Neural crest cell (in vitro differentiated cells): ENCODE measurements at places on chromosomes 16 and 17. TPM values are rescaled to one million over a fixed set of nuclear protein-coding genes. Genes with fewer than 3 reads are reported as not detected.

GRCh38 chr17:48878920-48879898 is 13.4 kb upstream of the ATP5MC1 start:
- no peak overlapping the region for H3K4me3 ChIP-seq
- H3K27me3 ChIP-seq, result peaks cover 3% of the 10 kb centered on the region
- H3K36me3 ChIP-seq, result no peaks in the 10 kb centered on the region
- H3K27ac ChIP-seq, result no peak overlapping the region

- H3K27me3 ChIP-seq, result peaks cover 12% of the 10 kb centered on the region
- no peaks in the 10 kb centered on the region for H3K36me3 ChIP-seq
- H3K4me3 ChIP-seq, result no peak overlapping the region
- DNase-seq, result peak; percentile 79
- H3K27ac ChIP-seq, result no peak overlapping the region
Observed at GRCh38 chr17:8994319-8994718, 27.0 kb upstream of the NTN1 start.

- no peak overlapping the region for H3K27ac ChIP-seq
- peaks cover 36% of the 10 kb centered on the region for H3K4me1 ChIP-seq
- DNase-seq, result no peak
- no peak overlapping the region for H3K4me3 ChIP-seq
- H3K27me3 ChIP-seq, result no peaks in the 10 kb centered on the region
- peaks cover 25% of the 10 kb centered on the region for H3K36me3 ChIP-seq
Observed at GRCh38 chr17:1362964-1363363, 37.1 kb downstream of the YWHAE start.

- no peak for DNase-seq
- no peak overlapping the region for H3K4me3 ChIP-seq
- H3K36me3 ChIP-seq, result no peaks in the 10 kb centered on the region
- no peak overlapping the region for H3K27ac ChIP-seq
- peaks cover 9% of the 10 kb centered on the region for H3K4me1 ChIP-seq
Observed at GRCh38 chr17:78675316-78675616, 98.1 kb upstream of the DNAH17 start.

Gene CCDC78
- total RNA-seq, result 7.0 and 7.2 TPM in 2 replicates

Gene HEATR9
- total RNA-seq, result not detected in 2 replicates

Gene GNAO1
- 21.3 and 22.2 TPM in 2 replicates for total RNA-seq

GRCh38 chr17:81076141-81076679 is 41.3 kb downstream of the BAIAP2 start:
- no peak for DNase-seq
- no peaks in the 10 kb centered on the region for H3K36me3 ChIP-seq
- no peak overlapping the region for H3K27ac ChIP-seq
- peaks cover 16% of the 10 kb centered on the region for H3K4me1 ChIP-seq

- H3K27me3 ChIP-seq, result peaks cover 32% of the 10 kb centered on the region
- H3K4me3 ChIP-seq, result peak within 1 kb of the TSS; percentile 95
- peak within 1 kb of the TSS; percentile 100 for H3K27ac ChIP-seq
- peaks cover 21% of the 10 kb centered on the region for H3K36me3 ChIP-seq
- peaks cover 66% of the 10 kb centered on the region for H3K4me1 ChIP-seq
Observed at GRCh38 chr17:48997103-48997826, at the start of gene IGF2BP1. Gene IGF2BP1 (plus strand): TSS chr17:48997385. CDS start chr17:48997746, 361 bp downstream.

Gene KRT15
- total RNA-seq, result not detected in 2 replicates

Gene SPN
- total RNA-seq, result 0.07 and 0.16 TPM in 2 replicates

Gene STARD3
- 60.6 and 64.8 TPM in 2 replicates for total RNA-seq

DNA sequence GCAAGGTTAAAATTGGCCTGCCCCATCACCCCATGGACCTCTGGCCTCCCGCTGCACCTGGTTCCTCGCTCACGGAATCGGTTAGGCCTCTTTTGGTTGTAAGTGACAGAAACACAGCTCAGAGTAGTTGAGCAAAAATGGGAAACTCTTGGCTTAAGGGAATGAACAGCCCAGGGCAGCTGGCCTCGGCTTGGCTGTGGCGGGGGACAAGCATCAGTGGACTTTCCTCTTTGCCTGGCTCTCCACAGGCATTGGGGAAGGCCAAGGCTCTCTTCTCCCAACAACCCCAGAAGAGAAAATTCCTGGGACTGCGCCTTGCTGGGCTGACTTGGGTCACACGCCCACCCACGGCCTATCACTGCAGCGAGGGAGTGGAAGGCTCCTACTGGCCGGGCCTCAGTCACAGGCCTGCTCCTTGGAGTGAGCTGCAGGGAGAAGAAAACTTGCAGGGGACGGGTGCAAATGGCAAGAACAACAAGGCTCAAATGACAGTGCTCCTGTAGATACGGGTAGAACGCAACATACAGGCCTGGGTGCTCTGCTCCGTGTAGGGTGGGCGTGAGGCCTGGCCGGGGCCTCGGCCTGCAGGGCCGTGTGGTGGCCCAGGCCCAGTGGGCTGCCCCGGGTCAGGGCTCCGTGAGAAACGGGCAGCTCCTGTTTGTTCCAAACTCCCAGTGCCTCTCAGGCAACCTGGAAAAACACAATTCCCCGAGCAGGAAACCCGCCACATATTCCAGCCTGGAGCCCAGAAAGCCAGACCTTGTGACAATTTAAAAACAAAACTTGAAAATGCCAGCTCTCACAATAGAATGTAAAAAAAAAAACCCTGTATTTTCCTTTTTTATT is 25.0 kb upstream of the ATP2A3 start:
- no peaks in the 10 kb centered on the region for H3K36me3 ChIP-seq
- no peak for DNase-seq
- peaks cover 5% of the 10 kb centered on the region for H3K27me3 ChIP-seq
- H3K4me1 ChIP-seq, result no peaks in the 10 kb centered on the region
- H3K27ac ChIP-seq, result no peak overlapping the region

- no peak overlapping the region for H3K4me3 ChIP-seq
- H3K27ac ChIP-seq, result no peak overlapping the region
- H3K4me1 ChIP-seq, result peaks cover 3% of the 10 kb centered on the region
- no peaks in the 10 kb centered on the region for H3K27me3 ChIP-seq
- no peak for DNase-seq
Observed at GRCh38 chr17:51000835-51001638, 119.6 kb downstream of the SPAG9 start.

Gene NLRC3
- 0.18 TPM in 1 of 2 replicates, not detected in the other for total RNA-seq

Gene DBNDD1
- total RNA-seq, result 4.9 and 5.6 TPM in 2 replicates
